GM23248 (cell line): ENCODE measurements at places on chromosomes 6 and 20.

DNA sequence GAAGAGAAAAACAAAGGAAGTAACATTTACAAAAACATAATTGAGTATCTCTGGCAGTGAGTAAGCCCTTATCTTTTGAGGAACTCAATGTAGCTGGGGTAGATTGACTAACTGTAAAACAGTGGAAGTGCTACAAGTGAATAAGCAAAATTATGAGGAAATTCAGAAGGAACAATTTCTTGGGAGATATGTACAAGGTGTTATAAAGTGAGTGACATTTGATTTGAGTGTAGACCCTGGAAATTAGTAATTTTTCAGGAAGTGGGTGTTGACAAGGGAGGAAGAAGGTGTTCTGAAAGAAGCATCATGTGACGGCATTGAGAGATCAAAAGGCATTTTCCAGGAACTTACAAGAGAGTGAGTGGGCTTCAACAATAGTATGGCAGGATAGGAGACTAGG is 22.2 kb downstream of the XRN2 start:
- peaks cover 33% of the 10 kb centered on the region for H3K4me1 ChIP-seq
- DNase-seq: no peak
- no peak overlapping the region for H3K27ac ChIP-seq
- no peaks in the 10 kb centered on the region for H3K27me3 ChIP-seq
- 0 out of 2 replicates have a peak, but pooled peaks cover under 1% of the 10 kb centered on the region for H3K36me3 ChIP-seq

GRCh38 chr6:52995913-52996645 is 995 bp upstream of the GSTA4 start:
- DNase-seq: peak; percentile 75
- peak overlapping the region; percentile 50 for H3K4me3 ChIP-seq
- H3K27me3 ChIP-seq: no peaks in the 10 kb centered on the region
- H3K36me3 ChIP-seq: no peaks in the 10 kb centered on the region
- H3K4me1 ChIP-seq: peaks cover 24% of the 10 kb centered on the region

DNA sequence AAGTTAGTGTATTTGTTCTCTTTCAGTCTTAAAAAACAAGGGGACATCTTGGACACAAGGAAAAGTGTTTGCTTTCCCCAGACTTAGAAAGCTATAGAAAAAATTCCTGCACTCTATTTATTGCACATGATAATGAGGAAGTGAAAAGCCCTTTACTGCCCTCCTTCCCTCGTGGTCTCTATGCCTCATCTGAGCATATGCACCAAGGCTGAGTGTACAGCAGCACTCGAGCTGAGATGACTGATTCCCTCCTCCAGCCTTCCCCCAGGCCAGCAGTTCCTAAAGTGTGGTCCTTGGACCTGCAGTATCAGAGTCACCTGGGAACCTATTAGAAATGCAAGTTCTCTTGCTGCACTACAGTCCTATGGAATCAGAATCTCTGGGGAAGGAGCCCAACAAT is 14.3 kb upstream of the LAMP5 start:
- H3K27me3 ChIP-seq: peaks cover 9% of the 10 kb centered on the region; the same call in 1 of the 2 replicates
- no peaks in the 10 kb centered on the region for H3K4me1 ChIP-seq
- no peaks in the 10 kb centered on the region for H3K36me3 ChIP-seq
- no peak overlapping the region for H3K4me3 ChIP-seq
- H3K27ac ChIP-seq: no peak overlapping the region

- no peaks in the 10 kb centered on the region for H3K36me3 ChIP-seq
- peak; percentile 71 for DNase-seq
- H3K4me1 ChIP-seq: peaks cover 20% of the 10 kb centered on the region
- H3K4me3 ChIP-seq: no peak overlapping the region
- no peaks in the 10 kb centered on the region for H3K27me3 ChIP-seq
Observed at GRCh38 chr20:39795401-39796272, 833.5 kb downstream of the DHX35 start.

DNA sequence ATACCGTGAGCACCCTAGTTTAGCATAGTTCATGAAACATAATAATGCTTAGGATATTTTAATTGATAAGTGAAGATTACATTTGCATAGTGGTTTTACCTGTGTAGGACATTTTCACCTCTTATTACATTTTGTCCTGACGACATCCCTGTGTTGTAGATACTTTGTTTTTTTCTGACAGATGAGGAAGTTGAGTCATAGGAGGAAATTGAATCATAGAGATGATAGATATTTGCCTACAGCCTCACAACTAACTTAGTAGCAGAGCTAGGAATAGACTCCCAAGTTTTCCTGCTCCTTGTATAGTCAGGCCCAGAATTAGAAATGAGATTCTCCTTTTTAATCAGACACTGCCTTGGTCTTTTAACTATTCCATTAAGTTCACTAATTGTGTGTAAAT is 100.5 kb upstream of the SUPT3H start:
- H3K27ac ChIP-seq: peak overlapping the region; percentile 40
- peak; percentile 83 for DNase-seq
- H3K4me1 ChIP-seq: peaks cover 49% of the 10 kb centered on the region
- H3K36me3 ChIP-seq: no peaks in the 10 kb centered on the region
- no peak overlapping the region for H3K4me3 ChIP-seq

DNA sequence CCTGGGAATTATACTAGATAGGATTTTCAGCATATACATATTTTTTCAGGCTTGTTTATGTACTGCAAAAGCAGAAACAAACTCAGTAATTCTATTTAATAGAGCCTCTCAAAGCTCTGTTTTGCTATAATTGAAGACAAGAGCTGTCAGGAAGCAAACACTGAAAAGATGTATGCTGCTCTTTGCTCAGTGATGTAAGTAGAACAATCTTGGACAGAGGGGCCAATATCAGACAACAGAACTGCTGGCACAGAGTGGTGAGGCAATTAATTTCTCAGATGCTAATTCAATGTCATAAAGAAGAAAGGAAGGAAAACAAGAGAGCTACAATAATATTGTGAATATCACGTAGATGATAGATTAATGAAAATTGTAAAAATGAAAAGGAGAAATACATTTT is 663.3 kb upstream of the ADGRB3 start:
- no peak overlapping the region for H3K27ac ChIP-seq
- no peak for DNase-seq
- no peaks in the 10 kb centered on the region for H3K27me3 ChIP-seq
- H3K36me3 ChIP-seq: no peaks in the 10 kb centered on the region
- no peaks in the 10 kb centered on the region for H3K4me1 ChIP-seq
- no peak overlapping the region for H3K4me3 ChIP-seq

DNA sequence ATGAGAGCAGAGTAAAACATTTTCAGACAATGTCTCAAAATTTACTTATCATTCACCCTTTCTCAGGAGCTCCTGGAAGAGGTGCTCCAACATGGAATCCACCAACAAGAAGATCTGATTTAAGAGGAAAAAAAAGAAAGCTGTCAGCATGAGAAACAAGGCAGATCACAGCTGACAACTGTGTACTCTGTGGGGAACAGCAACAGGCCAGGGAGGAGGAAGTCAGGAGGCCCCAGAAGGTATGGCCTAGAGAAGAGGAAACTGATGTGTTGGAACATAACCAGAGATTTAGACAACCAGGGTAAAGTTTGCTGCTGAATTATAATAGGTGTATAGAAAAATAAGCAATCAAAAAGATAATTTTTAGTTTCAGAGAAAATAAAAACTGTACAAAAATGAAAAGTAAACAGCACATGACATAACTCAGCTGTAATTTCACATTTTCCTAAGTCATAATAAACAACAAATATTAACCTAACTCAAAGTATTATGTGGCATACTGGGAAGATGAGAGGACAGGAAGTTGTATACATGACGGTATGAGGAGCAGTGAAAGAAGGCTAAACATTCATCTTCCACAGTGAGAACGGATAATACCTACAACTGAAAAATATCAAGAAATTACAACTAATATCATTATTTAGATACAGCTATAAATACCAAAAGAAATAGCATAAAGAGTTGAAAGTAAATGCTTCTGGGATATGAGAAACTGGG is 113.6 kb upstream of the EMILIN3 start:
- no peak for DNase-seq
- no peak overlapping the region for H3K4me3 ChIP-seq
- H3K36me3 ChIP-seq: no peaks in the 10 kb centered on the region
- H3K27me3 ChIP-seq: no peaks in the 10 kb centered on the region
- no peak overlapping the region for H3K27ac ChIP-seq
- peaks cover 45% of the 10 kb centered on the region for H3K4me1 ChIP-seq

DNA sequence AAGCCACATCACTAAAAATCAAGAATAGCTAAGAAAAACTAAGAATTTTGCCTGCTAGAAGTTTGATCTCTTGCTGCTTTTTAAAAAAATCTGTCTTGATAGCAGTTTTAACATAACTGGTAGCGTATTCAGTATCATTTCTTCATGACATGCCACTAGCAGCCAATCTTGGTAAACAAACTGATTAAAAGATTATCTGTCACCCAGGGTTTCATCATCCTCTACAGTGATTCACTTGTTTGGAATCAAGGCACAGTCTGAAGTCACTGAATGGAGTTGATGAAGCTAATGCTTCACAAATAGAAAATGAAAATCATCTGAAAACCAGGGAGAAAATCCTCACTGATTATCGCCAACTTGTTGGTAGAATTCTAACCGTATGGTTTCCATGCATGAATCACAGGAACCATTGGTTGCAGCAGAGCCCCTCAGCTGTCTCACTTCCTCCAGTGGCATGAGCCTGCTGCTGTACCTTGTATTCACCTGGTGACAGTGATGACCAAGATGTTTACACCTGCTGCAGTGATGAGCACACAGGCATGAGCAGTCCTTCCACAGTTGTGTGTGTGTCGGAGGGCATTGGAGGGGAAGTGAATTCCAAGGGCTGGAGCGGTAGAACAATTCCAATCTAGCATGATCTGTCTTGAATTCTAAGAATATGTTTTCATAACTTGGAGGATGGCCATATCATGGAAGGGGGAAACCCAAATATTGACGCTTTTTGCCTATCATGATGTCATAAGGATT is 275.0 kb downstream of the KHDC1L start:
- peak; percentile 89 for DNase-seq
- no peaks in the 10 kb centered on the region for H3K36me3 ChIP-seq
- peaks cover 52% of the 10 kb centered on the region for H3K4me1 ChIP-seq
- H3K27ac ChIP-seq: peak overlapping the region; percentile 61
- peak overlapping the region; percentile 57 for H3K4me3 ChIP-seq

- no peak overlapping the region for H3K4me3 ChIP-seq
- no peaks in the 10 kb centered on the region for H3K27me3 ChIP-seq
Observed at GRCh38 chr20:50381771-50382593, 128.2 kb upstream of the PTPN1 start.

DNA sequence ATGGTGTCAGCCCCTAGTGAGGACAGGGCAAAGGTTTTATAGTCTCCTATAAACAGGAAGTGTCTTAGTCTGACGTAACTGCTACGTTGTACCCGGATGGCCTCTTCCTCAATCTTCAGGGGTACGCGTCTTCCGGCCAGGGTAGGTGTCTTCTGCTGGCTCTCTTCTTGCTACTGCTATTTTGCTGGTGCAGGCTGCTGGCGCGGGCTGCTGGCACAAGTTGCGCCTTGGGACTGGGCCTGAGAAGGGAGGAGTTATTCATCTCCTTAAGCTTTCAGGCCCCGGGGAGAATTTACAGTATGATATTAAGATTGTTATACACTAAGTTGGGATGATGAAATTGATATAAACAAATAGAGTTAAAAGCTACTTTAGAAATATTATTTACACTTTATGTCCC is 74.4 kb downstream of the HDGFL1 start:
- no peak overlapping the region for H3K4me3 ChIP-seq
- no peaks in the 10 kb centered on the region for H3K4me1 ChIP-seq

DNA sequence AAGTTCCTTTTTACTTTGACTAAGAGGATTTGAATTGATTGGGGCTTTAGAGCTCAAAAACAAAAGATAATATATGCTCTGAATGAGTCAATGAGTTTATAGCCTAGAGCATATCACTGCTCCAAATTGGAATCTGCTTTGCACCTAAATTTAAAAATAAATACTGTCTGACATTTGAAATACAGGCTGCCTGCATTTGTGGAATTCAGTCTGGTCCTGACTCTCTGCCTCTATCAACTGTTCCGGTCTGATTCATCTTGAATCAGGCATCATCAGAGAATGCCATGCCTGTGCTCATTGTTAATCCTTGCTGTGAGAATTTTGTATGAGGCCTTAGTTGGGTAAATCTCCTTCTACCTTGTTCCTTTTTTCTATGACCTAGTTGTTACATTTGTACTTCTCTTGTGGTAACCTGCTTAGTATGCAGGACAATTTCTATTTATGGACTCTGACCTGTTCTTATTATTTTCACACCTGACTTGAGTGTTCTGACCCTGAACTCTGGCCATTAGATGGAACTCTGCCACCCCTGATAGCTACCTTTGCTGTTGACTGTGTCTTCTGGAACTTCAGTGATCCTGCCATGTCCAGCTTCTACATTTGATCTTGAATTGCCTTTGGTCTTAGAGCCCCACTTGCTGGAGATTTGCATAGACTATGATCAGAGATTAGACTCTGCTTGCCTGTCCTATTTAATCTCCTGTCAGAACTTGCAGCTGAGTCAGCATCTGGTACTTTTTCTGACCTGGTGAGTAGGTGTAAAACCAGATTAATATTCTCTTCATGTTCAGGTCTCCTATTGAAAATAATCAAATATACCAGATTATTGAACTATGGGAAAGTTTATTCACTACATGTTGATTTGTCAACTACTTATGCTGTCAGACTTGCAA is 442.7 kb upstream of the HS3ST5 start:
- no peaks in the 10 kb centered on the region for H3K36me3 ChIP-seq
- H3K4me3 ChIP-seq: no peak overlapping the region
- no peaks in the 10 kb centered on the region for H3K4me1 ChIP-seq

GRCh38 chr6:43942616-43943015 is 172.6 kb downstream of the VEGFA start:
- peaks cover 5% of the 10 kb centered on the region; the same call in 1 of the 2 replicates for H3K4me1 ChIP-seq
- H3K27ac ChIP-seq: no peak overlapping the region
- H3K36me3 ChIP-seq: no peaks in the 10 kb centered on the region
- no peak overlapping the region for H3K4me3 ChIP-seq
- DNase-seq: no peak

GRCh38 chr6:55836481-55836880 is 38.9 kb downstream of the BMP5 start:
- DNase-seq: no peak
- H3K4me3 ChIP-seq: no peak overlapping the region
- H3K4me1 ChIP-seq: no peaks in the 10 kb centered on the region
- H3K36me3 ChIP-seq: no peaks in the 10 kb centered on the region
- H3K27me3 ChIP-seq: peaks cover 28% of the 10 kb centered on the region
- no peak overlapping the region for H3K27ac ChIP-seq

GRCh38 chr20:48404598-48404997 is 423.2 kb downstream of the PREX1 start:
- no peaks in the 10 kb centered on the region for H3K4me1 ChIP-seq
- no peaks in the 10 kb centered on the region for H3K36me3 ChIP-seq

GRCh38 chr6:51842804-51843378 is 244.5 kb downstream of the PKHD1 start:
- no peaks in the 10 kb centered on the region for H3K36me3 ChIP-seq
- H3K4me3 ChIP-seq: no peak overlapping the region
- H3K27ac ChIP-seq: no peak overlapping the region
- DNase-seq: no peak

DNA sequence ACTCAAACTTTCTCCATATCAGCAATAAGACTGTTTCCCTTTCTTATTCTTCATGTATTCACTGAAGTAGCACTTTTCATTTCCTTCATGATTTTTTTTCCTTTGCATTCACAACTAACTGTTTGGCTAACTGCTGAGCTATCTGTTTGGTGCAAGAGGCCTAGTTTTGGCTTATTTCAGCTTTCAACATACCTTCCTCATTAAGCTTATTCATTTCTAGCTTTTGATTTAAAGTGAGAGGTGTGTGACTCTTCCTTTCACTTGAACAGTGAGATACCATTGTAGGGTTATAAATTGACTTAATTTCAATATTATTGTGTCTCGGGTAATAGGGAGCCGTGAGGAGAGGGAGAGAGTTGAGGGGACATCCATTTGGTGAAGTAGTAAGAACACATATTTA is 262.0 kb upstream of the PREP start:
- DNase-seq: no peak
- no peaks in the 10 kb centered on the region for H3K36me3 ChIP-seq
